ENCODE measurements at places on chromosomes 4 and X.

GRCh38 chr4:32215277-32215676, 1495.1 kb downstream of the PCDH7 start:
- no peak for DNase-seq

DNA sequence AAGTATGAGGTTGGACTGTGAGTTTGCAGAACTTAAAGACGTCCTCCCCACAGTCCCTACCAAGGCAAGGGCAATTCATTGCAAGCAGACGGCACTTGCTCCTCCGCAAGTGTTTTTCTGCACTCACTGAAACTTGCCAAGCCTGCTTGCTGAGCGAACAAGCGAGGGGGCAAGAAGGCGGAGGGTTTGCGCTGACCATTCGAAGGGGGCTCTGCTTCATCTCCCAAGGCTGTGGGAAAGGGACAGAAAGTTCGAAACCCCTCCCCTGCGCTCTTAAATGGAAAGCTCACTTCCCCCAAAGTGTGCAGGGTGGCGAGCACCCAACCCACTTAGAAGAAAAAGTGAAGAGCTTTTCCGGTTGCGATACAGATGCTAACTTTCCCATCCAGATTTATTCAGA, 1.4 kb downstream of the MID1 start:
- no peak for DNase-seq

DNA sequence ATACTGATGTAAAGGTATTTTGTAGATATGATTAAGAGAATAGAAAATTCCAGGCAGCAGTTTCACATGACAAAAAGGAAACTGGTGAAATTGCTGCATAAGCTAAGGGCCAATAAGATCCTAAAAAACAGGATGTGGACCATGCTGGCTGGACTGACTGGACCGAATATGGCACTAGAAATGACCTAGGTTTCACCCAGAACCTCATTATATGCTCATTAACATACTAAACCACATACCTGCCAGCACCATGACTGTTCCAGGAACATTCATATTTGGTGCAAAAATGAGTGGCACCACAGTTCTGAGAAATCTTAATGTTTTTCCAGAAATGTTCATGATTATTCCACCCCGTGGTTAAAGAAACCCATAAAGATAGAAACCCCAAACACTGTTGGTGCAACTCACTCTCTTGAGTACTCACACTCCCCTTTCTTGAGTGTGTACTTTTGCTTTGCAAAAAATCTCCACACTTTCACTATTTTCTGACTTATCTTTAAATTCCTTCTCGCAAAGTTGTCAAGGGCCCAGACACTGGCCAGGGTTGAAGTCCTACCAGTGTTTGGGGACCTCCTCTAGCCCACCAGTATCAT, 74.0 kb downstream of the FANCB start:
- no peak for DNase-seq

- DNase-seq, result no peak
Observed at GRCh38 chr4:38757945-38758600, 24.7 kb downstream of the TLR10 start.

- DNase-seq, result no peak
Observed at GRCh38 chr4:69907151-69907550, 23.7 kb upstream of the CSN1S1 start.

DNA sequence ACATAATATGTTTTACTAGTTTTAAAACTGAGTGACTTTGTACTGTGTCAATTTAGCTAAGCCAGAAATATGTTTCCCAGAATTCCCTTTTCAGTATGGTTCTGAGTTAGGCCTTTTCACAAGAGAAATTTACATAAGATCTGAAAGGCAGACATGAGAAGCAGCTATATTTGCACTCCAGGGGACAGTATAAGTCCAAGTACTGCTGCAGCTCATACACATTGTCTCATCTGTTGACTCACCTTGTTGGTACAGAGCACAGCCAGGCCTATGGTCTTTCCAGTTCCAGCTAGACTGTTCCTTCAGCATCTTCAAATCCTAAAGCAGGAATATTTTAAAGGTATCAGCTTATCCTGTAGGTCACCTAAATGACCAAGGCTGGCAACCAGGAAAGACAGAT, 53.5 kb downstream of the BMP3 start:
- DNase-seq, result no peak

DNA sequence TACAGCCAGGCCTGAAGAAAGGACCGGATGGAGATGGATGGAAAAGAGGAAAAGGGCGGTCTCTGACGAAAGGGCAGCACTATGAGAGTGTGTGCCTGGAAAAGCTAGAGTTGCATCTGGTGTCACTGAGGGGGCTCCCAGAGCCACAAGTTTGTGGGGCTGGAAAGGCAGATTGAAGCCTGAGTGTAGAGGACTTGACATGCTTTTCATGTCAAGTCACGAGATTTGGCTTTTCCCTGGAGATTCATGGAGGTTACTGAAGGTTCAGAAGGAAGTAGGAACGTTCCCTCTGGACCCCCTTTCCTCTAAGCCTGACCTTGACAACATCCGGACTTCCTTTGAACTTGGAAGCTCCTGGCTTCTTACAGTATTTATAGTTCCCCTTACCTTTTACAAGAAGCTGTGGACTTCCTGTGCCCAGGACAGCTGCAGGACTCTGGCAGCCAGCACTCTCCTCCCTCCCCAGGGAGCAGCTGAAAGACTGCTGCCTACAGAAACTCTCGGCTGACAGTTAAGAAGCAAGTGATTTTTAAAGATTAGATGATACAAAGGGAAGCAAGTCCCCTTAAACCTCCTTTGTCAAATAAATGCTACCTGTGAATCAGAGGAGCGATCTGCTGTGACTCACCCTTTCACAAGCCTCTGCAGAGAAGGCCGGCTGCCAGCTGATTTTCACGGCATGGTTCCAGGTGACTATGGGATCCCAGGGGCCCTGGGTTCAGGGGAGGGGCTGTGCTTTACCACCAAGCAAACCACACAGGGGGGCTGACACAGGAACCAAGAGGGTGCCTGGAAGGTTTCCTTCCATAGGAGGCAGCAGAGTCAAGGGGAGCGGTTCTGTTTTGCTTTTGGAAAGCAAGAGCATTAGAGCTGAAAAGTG, 72.9 kb upstream of the STIM2 start:
- DNase-seq, result peak; percentile 13

DNA sequence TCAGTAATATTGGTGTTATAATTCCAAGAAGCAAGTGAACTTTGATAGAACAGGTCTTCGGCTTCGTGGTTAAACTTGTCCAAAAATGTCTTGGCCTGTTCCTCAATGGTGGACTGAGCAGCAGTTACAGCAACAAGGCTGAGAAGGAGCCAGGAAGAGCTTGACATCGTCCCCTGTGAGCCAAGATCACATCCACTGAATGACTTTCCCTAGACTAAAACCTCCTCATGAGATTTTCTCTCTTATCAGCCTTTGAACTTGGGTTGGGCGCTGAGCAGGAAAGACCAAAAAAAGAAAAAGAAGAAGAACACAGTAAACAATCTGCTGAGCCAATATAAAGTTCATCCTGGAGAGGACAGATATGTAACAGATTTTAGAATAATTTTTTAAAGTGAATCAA, at the start of gene ACE2:
ACE2 (minus strand) TSS at position 216 of the 400 bp plus-strand sequence; CDS start at position 167, 49 bp downstream.
- no peak for DNase-seq

- no peak for DNase-seq
Observed at GRCh38 chr4:26050212-26050643, 136.2 kb downstream of the SMIM20 start.

GRCh38 chr4:145178740-145179280, 1.6 kb downstream of the OTUD4 start:
- no peak for DNase-seq

GRCh38 chrX:154477891-154478477, 1.1 kb downstream of the LAGE3 start:
- no peak for DNase-seq

DNA sequence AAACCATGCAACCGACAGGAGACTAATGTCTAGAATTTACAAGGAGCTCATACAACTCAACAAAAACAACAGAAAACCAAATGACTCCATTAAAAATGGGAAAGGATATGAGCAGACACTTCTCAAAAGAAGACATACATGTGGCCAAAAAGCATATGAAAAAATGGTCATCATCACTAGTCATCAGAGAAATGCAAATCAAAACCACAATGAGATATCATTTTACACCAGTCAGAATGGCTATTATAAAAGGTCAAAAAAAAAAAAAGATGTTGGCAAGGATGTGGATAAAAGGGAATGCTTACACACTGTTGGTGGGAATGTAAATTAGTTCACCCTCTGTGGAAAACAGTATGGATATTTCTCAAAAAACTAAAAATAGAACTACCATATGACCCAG, 50.5 kb upstream of the CHRDL1 start:
- DNase-seq, result no peak

GRCh38 chr4:57154191-57154590, 44.0 kb upstream of the IGFBP7 start:
- no peak for DNase-seq

DNA sequence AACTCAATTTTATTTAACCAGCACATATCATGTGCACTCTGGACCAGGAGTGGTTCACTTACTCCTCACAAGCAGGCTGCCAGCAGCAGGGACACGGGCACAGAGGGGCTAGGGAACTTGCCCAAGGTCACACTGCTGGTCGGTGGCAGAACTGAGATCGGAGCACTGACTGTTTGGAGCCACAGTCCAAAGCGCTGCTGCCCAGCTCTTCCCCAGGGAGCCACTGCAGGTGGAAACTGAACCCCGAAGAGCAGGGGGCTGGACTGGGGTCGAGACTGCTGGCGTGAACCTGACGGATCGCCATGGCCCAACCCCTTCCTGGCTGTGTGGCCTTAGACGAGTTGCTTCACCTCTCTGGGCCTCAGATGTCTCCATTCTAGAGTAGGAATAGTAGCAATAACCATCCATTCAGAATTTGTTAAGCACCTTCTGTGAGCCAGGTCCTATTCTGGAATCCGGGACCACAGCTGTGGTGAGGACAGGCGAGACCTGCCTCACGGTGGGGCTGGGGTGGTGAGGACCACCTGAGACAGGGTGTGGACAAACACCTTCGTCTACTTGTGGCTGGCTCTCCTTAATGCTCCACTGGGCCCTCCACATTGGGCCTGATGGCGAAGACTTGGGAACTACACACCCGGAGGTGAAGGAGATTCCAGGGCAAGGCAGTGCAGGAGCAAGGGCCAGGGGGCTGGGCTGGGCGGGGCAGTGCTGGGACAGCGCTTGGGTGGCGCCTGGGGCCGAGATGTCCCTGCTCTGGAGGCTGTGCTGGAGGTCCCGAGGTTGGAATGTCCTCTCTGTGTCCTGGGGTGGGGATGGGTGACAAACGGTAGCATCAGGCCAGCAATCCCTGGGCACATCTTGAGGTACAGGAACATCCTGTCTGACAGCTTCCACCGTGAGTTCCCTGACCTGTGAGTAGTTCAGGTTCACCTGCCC, 32.0 kb upstream of the KIAA0232 start:
- no peak for DNase-seq
